ENCODE measurements at places on chromosomes 3 and 15. TPM values are rescaled to one million over a fixed set of nuclear protein-coding genes. Genes with fewer than 3 reads are reported as not detected.

DNA sequence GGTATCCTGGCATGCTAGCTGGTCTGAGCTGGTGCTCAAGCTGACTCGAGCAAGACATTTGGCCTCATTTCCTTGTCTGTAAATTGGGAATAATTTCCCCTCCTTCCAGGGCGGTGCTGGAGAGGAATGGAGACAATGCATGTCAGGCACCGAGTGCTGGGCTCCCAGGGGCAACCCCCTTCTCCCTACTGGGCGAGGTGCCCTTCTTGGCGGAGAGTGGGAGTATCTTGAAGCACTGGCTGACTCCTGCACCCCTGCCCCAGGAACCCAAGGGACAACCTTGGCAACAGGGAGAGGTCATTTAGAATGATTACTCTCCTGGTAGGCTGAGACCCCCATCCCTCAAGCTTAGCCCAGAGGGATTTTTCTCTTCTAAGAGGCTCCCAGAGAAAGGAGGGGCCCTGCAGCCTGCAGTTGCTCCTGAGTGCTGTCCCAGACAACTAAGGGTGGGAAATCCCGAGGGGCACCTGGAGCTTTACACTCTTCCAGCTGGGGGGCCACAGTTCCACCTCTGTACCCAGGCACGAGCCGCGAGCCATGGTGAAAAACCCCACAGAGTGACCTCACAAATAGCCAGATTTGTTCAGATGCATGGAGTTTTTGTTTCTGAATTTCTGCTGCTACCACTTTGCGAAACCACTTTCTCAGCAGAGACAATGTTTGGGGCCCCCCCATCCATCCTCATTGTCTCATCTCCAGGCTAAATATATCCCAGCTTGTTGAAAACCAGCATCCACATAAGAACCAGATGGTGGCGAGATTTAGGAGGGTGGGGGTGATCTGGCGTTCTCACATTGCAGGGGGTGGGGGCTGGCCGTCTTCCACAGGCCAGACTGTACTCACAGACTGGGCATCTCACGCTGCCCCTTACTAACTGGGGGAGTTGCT, 44.8 kb downstream of the ABTB1 start:
- peaks cover 15% of the 10 kb centered on the region for H3K27me3 ChIP-seq
- H3K36me3 ChIP-seq = no peaks in the 10 kb centered on the region
- H3K4me1 ChIP-seq = peaks cover 37% of the 10 kb centered on the region
- no peak for DNase-seq
- no peak overlapping the region for H3K4me3 ChIP-seq

DNA sequence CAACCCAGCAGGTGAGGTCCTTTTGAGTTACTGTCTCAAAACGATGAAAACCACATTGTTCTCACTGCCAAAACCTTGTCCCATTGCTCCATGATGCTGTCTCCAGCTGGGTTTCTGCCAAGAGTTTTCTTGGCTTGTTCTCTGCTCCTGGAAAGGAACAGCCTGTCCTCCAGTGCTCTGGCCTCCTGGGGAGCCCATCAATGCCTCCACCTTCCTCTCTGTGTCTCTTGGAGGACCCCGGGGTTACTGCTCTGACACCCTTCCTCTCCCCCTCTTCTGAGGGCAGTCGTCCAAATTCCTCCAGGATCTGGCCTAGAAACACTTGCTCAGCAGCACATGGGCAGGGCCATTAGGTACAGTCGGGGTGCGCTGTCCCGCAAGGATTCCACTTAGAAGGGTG, 63.9 kb upstream of the RGMA start:
- DNase-seq = no peak
- no peak overlapping the region for H3K27ac ChIP-seq
- H3K4me3 ChIP-seq = no peak overlapping the region
- no peaks in the 10 kb centered on the region for H3K27me3 ChIP-seq
- no peaks in the 10 kb centered on the region for H3K36me3 ChIP-seq
- peaks cover 12% of the 10 kb centered on the region for H3K4me1 ChIP-seq

- H3K36me3 ChIP-seq = peaks cover 13% of the 10 kb centered on the region
- H3K4me3 ChIP-seq = no peak overlapping the region
- no peak overlapping the region for H3K27ac ChIP-seq
- no peaks in the 10 kb centered on the region for H3K4me1 ChIP-seq
Measured at GRCh38 chr15:52066842-52067544, 45.6 kb downstream of the BCL2L10 start.

DNA sequence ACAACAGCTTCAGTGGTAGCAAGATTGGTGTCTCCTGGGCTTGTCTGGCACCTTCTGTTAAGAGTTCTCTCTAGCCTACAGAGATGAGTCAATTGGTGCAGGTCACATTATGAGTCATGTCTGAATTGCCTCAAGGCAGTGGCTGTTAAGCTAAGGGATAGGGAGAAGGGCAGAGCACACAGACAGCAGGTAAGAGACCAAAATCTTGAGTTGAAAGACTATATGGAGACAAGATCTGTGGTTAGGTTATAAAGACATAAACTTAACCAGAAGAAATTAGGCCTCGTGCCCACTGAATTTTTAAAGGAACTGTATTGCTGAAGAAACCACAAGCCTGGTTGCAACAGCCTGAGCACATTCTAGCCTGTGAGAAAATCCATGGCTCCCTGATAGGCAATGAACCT, 19.2 kb upstream of the KPNA1 start:
- H3K27me3 ChIP-seq = peaks cover 4% of the 10 kb centered on the region
- DNase-seq = no peak
- no peak overlapping the region for H3K4me3 ChIP-seq
- H3K27ac ChIP-seq = peak overlapping the region; percentile 21
- peaks cover 10% of the 10 kb centered on the region for H3K36me3 ChIP-seq

Gene LRRC31
- total RNA-seq = 1.4 TPM

Gene SLC26A6
- 19.7 TPM for total RNA-seq

DNA sequence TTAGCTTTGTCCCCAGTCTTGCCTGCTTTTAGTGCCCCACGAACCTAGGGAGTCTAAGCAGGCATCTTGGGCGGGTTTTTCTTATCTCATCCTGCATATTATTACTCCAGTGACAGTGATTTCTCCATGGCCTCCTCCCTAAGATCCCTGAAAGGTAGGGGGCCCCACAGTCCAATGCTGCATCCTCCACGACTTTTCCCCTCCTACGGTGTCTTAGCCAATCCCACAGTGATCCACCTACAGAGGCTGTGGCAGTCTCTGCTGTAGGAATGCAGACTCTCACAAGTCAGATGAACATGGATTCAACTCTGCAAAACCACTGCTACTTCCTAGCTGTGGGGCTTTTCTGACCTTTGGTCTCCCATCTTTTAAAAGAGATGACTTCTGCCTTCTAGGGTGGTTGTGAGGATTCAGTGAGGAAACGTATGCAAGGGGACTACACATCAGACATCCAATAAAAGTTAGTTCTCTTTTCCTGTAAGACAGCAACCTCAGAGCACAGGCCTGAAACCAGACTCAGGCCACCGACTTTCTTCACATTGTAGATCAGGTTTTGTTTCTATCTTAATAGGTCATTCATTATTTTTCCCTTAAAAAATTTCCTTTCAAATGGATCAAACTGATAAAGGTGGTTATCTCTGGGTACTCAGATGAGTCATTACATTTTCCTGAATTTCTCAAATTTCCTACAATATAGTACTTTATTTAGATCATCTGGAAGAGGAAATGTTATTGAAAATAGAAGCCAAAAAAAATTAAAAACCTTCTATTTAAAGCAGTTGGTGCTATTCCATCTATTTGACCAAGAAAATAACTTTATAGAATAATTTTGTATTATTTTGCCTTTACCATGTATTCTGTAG, 23.2 kb downstream of the ILDR1 start:
- H3K4me1 ChIP-seq = peaks cover 6% of the 10 kb centered on the region
- no peak for DNase-seq
- H3K36me3 ChIP-seq = no peaks in the 10 kb centered on the region
- peaks cover 4% of the 10 kb centered on the region for H3K27me3 ChIP-seq
- no peak overlapping the region for H3K4me3 ChIP-seq

GRCh38 chr3:5126586-5126985, 4.5 kb downstream of the ARL8B start:
- DNase-seq = no peak
- H3K4me3 ChIP-seq = no peak overlapping the region
- H3K27me3 ChIP-seq = no peaks in the 10 kb centered on the region
- H3K36me3 ChIP-seq = peaks cover 7% of the 10 kb centered on the region
- H3K27ac ChIP-seq = no peak overlapping the region

Gene FSIP1
- total RNA-seq = 2.9 TPM

- peaks cover 89% of the 10 kb centered on the region for H3K4me1 ChIP-seq
- DNase-seq = no peak
- peak overlapping the region; percentile 64 for H3K4me3 ChIP-seq
- H3K27ac ChIP-seq = peak overlapping the region; percentile 84
Measured at GRCh38 chr15:68795298-68795848, 25.3 kb downstream of the ANP32A start.

DNA sequence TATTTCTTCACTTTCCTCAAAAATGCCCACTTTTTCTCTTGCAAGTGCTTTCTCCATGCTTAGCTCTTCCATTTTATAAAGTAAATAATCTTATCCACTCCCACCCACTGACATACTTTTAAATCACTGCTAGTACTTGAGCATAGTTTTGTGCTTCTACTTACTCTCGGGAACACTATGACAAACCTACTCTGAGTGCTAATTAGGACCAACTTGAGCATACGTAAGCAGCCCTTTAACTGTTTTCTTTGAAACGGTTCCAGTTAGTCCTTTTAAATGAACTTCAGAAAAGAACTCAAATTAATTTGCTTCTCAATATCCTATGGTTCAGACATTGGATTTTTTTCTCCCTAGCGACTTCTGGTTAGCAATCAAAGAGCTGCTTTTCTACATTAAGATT, 280.0 kb upstream of the SOX2 start:
- no peaks in the 10 kb centered on the region for H3K36me3 ChIP-seq
- peaks cover 3% of the 10 kb centered on the region for H3K27me3 ChIP-seq
- no peaks in the 10 kb centered on the region for H3K4me1 ChIP-seq
- no peak overlapping the region for H3K4me3 ChIP-seq

DNA sequence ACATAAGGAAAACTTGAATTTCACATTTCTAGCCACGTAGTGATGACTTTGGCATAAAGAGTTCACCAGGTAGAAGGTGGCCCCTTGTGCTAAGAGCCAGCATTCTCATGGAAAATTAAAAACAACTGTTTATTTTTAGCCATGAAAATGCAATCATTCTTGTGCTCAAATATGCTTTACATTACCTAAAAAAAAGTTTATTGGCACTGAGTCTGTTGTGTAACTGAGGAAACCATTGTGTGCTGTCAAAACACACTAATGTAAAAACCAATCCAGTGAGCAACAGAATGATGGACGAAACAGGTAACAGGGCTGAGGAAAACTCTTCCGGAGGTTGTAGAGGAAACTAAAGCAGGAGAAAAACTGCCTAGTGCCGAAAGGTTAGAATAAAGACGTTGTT, 287.0 kb upstream of the TMC3 start:
- H3K4me1 ChIP-seq = no peaks in the 10 kb centered on the region
- no peak overlapping the region for H3K27ac ChIP-seq
- no peak for DNase-seq
- H3K4me3 ChIP-seq = no peak overlapping the region
- no peaks in the 10 kb centered on the region for H3K27me3 ChIP-seq

GRCh38 chr15:71532994-71533393, 277.4 kb upstream of the NR2E3 start:
- peaks cover 10% of the 10 kb centered on the region for H3K36me3 ChIP-seq
- DNase-seq = no peak
- H3K27ac ChIP-seq = no peak overlapping the region
- H3K4me3 ChIP-seq = no peak overlapping the region

GRCh38 chr3:33229066-33229465, 10.5 kb upstream of the SUSD5 start:
- H3K4me3 ChIP-seq = no peak overlapping the region
- peaks cover 8% of the 10 kb centered on the region for H3K4me1 ChIP-seq
- no peak for DNase-seq

- H3K4me1 ChIP-seq = peaks cover 20% of the 10 kb centered on the region
- H3K27ac ChIP-seq = no peak overlapping the region
- no peak for DNase-seq
- no peaks in the 10 kb centered on the region for H3K27me3 ChIP-seq
Measured at GRCh38 chr3:15804553-15805095, 6.8 kb upstream of the ANKRD28 start.

Gene OR5K4
- not detected for total RNA-seq

DNA sequence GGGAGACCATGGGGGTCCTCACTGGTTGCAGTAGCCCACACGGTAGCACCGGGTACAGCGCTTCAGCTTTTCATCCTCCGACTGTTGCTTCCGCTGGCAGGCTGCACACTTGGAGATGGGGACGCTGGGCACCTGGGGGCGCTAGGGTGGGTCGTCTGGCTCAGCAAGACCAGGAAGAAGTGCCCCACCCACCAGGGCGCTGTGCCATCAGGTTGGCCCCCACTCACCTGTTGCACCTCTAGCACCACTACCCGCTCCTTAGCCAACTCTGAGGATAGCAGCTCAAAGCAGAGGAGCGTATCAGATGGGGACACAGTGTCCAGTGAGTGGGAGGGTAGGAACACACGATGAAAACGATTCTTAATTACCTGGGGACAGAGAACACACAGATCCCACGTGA, 7.7 kb upstream of the QARS1 start:
- H3K36me3 ChIP-seq = peaks cover 8% of the 10 kb centered on the region
- no peaks in the 10 kb centered on the region for H3K4me1 ChIP-seq
- DNase-seq = no peak
- no peaks in the 10 kb centered on the region for H3K27me3 ChIP-seq
- no peak overlapping the region for H3K27ac ChIP-seq
- no peak overlapping the region for H3K4me3 ChIP-seq

Gene POU1F1
- total RNA-seq = not detected

Gene CKMT1A
- total RNA-seq = 37.3 TPM

- H3K4me1 ChIP-seq = peaks cover 40% of the 10 kb centered on the region
- H3K4me3 ChIP-seq = no peak overlapping the region
- no peaks in the 10 kb centered on the region for H3K27me3 ChIP-seq
- peaks cover 16% of the 10 kb centered on the region for H3K36me3 ChIP-seq
Measured at GRCh38 chr3:150450916-150451315, 42.8 kb downstream of the TSC22D2 start.

GRCh38 chr15:34679291-34679690, 75.5 kb downstream of the GJD2 start:
- peaks cover 4% of the 10 kb centered on the region for H3K27me3 ChIP-seq
- DNase-seq = no peak
- H3K4me3 ChIP-seq = no peak overlapping the region
- no peaks in the 10 kb centered on the region for H3K4me1 ChIP-seq
- H3K27ac ChIP-seq = no peak overlapping the region

- H3K36me3 ChIP-seq = no peaks in the 10 kb centered on the region
- H3K27ac ChIP-seq = no peak overlapping the region
- DNase-seq = no peak
- peaks cover 6% of the 10 kb centered on the region for H3K4me1 ChIP-seq
- peaks cover 59% of the 10 kb centered on the region for H3K27me3 ChIP-seq
Measured at GRCh38 chr15:52532427-52532826, 3.7 kb upstream of the MYO5A start.

All from type B pancreatic cell (in vitro differentiated cells).